Esophagus squamous epithelium (tissue), 5 donors: ENCODE measurements at places on chromosomes 1 and 21.

- DNase-seq: no peak
- H3K36me3 ChIP-seq: no peaks in the 10 kb centered on the region
- no peak overlapping the region for H3K4me3 ChIP-seq
- H3K27ac ChIP-seq: no peak overlapping the region
Measured at GRCh38 chr1:199758626-199759255, 268.8 kb upstream of the NR5A2 start.

DNA sequence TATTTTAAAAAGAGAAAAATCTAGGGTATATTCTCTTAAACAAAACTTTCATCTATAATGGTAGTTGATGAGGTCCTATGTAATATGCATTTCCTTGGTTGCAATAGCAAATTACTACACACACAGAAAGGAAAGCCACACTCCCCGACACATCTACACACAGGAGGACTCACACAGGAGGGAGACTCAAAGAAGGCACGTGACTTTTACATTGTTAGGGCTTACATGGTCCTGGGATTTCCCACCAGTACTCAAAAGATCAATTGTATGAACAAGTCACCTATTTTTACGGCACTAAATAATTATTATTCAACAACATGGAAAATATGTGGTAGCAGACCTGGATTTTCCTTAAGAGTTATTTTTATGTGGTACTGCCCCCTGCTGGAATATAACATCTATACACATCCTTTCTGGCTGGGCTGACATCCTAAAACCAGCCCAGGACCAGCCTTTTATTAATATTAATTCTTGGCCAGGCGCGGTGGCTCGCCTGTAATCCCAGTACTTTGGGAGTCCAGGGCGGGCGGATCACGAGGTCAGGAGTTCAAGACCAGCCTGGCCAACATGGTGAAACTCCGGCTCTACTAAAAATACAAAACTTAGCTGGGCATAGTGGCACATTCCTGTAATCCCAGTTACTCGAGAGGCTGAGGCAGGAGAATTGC lies 33.9 kb upstream of the LGALS8 start:
- H3K4me3 ChIP-seq: no peak overlapping the region
- H3K36me3 ChIP-seq: peaks cover 2% of the 10 kb centered on the region
- no peaks in the 10 kb centered on the region for H3K27me3 ChIP-seq
- peaks cover 9% of the 10 kb centered on the region for H3K4me1 ChIP-seq
- DNase-seq: no peak

DNA sequence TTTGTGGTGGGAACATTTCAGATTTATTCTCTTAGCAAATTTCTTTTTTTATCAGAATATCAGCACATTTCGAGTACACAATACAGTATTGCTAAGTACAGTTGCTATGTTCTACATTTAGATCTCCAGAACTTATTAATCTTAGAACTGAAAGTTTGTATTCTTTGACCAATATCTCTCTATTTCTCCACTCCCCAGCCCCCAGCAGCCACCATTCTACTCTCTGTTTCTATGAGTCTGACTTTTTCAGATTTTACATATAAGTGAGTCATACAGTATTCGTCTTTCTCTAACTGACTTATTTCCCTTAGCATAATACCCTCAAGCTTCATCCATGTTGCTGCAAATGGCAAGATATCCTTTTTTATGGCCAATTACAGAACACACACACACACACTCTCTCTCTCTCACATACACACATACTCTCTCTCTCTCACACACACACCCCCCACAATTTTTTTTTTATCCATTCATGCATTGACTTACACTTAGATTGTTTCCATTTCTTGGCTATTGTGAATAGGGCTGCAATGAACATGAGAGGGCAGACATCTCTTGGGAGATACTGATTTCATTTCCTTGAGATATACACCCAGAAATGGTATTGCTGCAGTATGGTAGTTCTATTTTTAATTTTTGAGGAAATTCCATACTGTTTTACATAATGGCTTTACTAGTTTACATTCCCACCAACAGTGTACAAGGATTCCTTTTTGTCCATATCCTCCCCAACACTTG lies 15.7 kb downstream of the RPTN start:
- no peak for DNase-seq
- H3K4me1 ChIP-seq: peaks cover 6% of the 10 kb centered on the region
- peaks cover 15% of the 10 kb centered on the region for H3K27me3 ChIP-seq

GRCh38 chr1:108559215-108560186 lies at the start of gene EEIG2:
EEIG2 (plus strand) TSS chr1:108560100; CDS start chr1:108560429, 329 bp downstream.
- DNase-seq: peak; percentile 14
- H3K27me3 ChIP-seq: peaks cover 17% of the 10 kb centered on the region
- peak within 1 kb of the TSS; percentile 81 for H3K4me3 ChIP-seq
- H3K27ac ChIP-seq: peak within 1 kb of the TSS; percentile 82
- H3K4me1 ChIP-seq: peaks cover 17% of the 10 kb centered on the region

GRCh38 chr1:19921310-19921709 lies 2.1 kb downstream of the PLA2G2E start:
- H3K4me1 ChIP-seq: no peaks in the 10 kb centered on the region
- DNase-seq: no peak
- H3K27ac ChIP-seq: no peak overlapping the region
